Mesenteric fat pad (tissue), 1 donor: ENCODE measurements at places on chromosomes 12 and 14. TPM values are rescaled to one million over a fixed set of nuclear protein-coding genes. Genes with fewer than 3 reads are reported as not detected.

RNASE3 gene
- total RNA-seq = 0.80 TPM

SLC10A1 gene
- not detected for total RNA-seq

RNF10 gene
- total RNA-seq = 224 TPM

LAG3 gene
- total RNA-seq = 1.3 TPM

OR4E1 gene
- total RNA-seq = not detected

TAC3 gene
- not detected for total RNA-seq
